ENCODE measurements at places on chromosomes 7 and 10.

DNA sequence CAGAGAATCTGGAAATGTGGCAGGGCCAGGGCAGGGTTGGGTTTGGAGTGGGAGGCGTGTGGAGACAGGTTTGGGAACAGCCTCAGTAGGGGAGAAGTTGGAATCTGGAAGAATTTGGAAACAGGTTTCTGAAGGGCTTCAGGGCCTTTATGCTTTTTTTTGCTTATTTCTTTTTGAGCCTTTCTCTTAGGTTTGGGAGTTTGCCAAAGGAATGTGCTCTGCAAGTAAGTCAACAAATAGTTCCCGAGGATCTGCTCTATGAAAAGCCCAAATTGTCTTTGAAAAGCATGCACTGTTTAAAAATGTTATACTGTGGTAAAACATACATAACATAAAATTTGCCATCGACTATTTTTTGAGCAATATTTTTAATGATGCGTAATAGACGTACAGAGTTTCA is 86.7 kb upstream of the ADRB1 start:
- no peak for DNase-seq

GRCh38 chr7:51539840-51540239 is 223.2 kb upstream of the COBL start:
- DNase-seq: no peak

DNA sequence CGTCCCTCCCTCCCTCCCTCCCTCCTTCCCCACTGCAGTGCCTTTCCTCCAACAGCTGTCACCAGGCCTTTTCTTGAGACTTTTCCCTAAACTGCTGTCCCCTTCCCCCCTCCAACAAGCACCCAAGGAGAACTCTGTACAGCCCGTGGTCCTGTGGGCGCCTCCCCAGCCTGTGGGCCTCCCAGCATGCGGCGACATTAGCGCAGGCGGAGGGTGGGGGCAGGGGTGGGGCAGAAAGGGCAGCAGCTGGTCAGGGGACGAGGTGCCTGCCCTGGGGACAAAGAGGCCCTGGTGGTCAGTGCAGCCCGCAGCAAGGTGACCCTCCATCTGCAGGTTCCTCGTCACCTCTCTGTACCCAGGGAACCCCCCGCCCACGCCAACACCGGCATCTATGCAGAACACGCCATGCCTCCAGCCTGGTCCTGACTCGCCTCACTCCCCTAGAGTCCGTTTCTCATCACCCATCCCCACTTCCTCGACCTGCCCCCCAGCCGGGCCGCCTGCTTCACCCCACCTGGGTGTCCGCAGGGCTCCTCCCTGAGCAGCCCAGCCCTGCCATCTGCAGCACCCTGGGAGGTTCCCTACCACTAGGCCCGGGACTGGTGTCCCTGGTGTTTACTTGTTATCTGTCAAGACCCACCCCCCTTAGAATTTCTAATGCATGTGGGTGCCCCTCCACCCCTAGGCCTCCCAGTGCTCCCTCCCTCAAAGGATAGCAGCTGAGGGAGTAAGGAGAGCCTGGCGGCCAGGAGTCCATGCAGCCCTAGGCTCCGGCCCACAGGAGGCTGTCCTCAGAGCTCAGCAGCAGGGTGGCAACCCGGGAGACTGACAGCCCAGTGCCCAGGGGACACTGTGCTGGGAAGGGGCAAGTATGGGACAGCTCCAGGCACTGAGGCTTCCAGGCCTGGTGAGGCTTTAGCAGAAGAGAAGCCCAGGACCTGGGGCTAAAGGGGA is 147.8 kb downstream of the ARHGAP22 start:
- no peak for DNase-seq

DNA sequence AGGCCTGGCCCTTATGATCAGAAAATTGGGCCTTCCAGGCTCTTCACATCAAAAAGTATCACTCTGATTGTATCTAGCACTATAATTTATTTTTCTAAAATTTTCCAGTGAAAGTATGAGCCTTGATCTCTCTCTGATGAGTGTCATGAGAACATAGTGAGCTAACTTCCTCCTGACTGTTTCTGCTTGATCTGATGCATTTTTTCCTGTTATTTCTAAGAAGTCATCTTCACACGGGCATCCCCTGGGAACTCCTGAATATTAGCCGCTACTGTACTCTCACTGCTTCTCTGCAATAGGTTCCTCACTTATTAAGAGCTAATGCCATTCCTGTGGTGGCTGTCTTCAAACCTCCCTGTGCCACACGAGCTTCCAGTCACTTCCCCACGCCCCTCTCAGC is 63.1 kb upstream of the ZPBP start:
- DNase-seq: no peak

GRCh38 chr10:49314806-49315205 is 15.8 kb downstream of the C10orf71 start:
- no peak for DNase-seq

DNA sequence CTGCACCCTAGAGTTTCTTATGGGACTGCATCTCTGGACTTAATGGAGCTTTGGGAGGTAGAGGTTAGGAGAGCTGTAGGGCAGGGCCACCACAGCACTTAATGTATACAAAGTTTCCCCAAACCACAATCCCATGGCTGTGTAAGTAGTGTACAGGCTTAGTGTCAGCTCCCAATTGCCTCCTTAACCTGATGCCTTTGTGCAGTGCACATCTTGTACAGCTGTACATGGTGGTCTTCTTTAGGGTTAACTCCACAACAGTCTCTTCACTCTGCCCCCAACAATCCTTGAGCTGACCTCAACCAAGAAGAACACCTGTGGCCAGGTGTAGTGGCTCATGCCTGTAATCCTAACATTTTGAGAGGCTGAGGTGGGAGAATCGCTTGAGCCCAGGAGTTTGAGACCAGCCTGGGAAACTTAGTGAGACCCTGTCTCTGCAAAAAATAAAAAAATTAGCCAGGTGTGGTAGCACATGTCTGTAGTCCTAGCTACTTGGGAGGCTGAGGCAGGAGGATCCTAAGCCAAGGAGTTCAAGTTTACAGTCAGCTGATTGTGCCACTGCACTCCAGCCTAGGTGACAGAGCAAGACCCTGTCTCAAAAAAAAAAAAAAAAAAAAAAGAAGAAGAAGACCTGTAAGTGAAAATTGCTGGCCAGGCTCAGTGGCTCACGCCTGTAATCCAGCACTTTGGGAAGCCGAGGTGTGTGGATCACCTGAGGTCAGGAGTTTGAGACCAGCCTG is 6.8 kb downstream of the PLAU start:
- no peak for DNase-seq

DNA sequence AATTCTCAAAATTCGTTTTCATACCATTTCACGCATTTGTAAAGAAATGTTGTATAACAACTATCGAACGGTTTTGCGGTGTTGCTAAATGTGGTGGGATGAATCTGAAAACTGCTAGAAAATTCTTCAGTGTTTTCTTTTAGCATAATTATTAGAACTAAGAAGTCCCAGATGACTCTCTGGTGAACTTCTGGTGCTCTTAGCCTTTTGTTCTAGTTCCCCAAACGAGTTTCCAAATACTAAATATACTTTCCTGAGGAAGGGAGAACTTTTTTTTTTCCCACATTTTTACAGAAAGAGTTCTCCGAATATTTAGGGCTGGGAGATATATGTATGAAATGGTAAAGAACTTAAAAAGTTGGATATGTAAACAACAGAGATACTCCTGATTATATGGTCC is 82.5 kb downstream of the ICA1 start:
- DNase-seq: no peak

DNA sequence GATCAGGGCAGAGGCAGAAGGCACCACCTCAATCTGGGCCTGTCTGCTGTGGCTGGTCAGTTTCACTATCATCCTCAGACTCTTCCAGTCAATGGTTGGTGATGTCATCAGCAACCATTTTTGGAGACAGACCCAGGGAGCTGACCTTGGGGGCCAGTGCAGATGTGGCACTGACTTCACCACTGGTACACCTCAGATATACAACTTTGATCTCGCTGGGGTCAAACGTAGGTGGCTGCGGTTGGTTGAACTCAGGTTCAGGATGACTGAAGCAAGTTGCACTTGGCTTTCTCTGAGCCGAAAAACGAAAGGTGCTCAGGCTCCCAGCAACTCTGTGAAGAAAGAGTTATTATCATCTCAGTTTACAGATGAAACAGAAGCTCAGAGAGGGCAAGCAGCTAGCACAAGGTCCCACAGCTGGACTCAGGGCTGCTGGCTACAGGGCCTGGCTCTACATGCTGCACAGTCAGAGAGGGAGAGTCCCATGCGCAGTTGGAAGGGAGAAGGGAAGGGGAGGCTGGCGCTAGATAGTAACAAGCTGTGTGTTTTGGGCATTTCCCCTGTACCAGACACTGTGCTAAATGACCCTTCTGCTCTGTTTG is 27.2 kb downstream of the ANKRD16 start:
- peak; percentile 32 for DNase-seq

DNA sequence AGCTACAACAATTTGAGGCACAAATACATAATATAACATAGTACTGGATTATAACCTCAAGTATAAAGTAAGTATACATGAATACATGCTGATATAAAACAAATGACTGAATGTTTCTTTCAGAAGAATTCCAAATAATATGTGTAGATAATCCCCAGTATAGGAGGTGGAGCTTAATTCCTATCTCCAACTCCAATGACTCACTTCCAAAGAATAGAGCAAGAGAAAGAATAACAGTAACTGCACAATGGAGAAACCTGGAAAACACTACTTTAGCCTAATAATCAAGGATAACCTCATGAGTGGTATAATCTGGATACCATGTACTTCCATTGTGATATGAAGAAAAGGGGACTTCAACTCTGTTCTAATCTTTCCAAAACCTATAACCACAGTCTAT is 13.7 kb upstream of the SEMA3C start:
- DNase-seq: no peak
